ENCODE measurements at places on chromosomes 6 and 20.

DNA sequence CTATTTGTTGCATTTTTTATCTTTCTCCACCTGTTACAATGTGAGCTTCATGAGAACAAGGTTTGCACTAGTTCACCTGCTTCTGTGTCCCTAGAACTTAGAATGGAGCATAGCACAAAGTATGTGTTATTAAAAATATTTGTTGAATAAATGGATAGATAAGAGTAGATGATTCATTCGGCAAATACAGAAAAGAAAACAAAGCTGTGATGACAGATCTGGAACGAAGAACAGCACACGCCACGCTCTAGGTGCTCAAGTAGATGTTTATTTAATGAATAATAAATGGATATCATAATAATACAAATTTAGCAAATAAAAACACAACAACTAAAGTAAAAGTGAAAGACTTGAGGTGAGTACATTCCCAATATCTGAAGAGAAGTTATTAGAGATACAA lies 273.1 kb downstream of the HAO1 start:
- DNase-seq, result no peak

- peak; percentile 21 for DNase-seq
Observed at GRCh38 chr6:145214570-145214969, 520.8 kb downstream of the EPM2A start.

DNA sequence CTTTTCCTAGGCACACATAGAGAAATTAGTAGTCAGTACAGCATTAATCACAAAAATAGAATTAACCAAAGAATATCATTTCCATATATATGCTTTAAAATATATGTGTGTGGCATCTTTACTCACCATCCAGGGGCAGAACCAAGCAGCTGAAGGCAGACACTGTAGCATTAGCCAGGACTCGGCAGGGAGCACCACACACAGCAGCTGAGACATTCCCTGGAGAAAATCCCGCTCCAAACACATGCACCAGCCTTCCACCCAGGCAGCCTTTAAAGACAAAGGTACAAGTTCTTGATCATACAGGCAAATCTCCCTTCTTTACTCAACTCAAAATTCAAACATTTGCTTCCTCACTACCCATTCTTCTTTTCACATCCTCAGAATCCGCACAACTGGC lies 64.7 kb downstream of the PKHD1 start:
- no peak for DNase-seq

DNA sequence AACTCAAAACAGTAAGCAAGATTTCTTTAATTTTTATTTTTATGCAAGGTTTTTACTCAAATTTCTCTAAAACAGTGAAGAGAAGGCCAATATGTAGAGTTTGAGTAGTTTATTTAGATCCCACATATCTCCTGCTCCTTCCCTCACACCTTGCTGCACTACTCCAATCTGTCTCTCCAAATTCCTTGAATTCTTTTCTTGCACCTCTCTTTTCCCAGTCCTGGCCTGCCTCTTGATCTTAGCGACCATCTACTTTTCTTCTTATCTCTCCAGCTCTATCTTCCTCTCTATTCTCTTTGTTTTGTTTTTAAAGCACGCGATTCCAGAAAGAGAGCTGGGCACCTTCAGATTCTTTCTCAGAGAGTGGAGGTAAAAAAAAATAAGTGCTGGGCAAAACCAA lies 86.7 kb upstream of the KCNQ5 start:
- no peak for DNase-seq

GRCh38 chr6:42335896-42336295 lies 115.8 kb downstream of the TRERF1 start:
- DNase-seq, result no peak

- DNase-seq, result no peak
Observed at GRCh38 chr20:46987001-46987400, 92.4 kb downstream of the EYA2 start.

- DNase-seq, result no peak
Observed at GRCh38 chr6:90154755-90155470, 141.7 kb downstream of the BACH2 start.

- DNase-seq, result no peak
Observed at GRCh38 chr6:131164506-131164905, 29.2 kb downstream of the AKAP7 start.

DNA sequence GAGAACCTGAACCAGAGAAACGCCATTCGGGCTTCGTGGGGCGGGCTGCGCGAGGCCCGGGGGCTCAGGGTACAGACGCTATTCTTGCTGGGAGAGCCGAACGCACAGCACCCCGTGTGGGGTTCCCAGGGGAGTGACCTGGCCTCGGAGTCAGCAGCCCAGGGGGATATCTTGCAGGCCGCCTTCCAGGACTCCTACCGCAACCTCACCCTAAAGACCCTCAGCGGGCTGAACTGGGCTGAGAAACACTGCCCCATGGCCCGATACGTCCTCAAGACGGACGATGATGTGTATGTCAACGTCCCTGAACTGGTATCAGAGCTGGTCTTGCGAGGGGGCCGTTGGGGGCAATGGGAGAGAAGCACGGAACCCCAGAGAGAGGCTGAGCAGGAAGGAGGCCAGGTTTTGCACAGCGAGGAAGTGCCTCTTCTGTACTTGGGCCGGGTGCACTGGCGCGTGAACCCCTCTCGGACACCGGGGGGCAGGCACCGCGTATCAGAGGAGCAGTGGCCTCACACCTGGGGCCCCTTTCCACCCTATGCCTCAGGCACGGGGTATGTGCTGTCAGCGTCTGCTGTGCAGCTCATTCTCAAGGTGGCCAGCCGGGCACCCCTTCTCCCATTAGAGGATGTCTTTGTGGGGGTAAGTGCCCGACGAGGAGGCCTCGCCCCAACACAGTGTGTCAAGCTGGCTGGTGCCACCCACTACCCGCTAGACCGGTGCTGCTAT lies 904 bp downstream of the B3GALT4 start:
- DNase-seq, result no peak

DNA sequence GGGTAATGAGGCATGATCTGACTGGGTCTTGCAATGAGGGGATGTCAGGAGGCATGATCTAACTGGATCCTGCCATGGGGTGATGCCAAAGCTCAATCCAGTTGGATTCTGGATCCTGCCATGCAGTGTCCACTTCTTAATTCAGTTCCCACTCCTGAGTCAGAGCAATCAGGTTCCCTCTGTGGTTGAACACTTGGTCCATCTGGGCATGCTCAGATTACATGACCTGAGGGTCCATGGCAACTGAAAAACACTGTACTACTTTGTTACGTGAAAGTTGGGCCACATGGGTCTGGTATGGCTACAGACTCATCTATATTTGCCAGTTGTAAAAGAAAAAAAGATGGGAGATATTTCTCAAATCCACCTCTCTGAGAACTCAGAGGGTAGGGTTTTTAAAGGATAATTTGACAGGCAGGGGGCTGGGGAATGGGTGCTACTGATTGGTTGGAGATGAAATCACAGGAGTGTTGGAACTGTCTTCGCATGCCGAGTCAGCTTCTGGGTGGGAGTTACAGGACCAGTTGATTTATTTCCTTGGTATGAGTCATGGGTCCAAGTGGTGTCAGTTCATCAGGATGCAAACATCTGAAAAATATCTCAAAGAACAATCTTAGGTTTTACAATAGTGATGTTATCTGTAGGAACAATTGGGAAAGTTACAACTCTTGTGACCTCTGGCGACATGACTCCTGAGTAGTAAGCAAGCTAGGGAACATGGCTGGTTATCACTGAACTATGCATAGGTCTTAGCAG lies 21.6 kb downstream of the C6orf163 start:
- DNase-seq, result no peak

- no peak for DNase-seq
Observed at GRCh38 chr6:93087606-93088005, 331.8 kb downstream of the EPHA7 start.

- DNase-seq, result no peak
Observed at GRCh38 chr6:143361536-143362191, 88.8 kb downstream of the ADAT2 start.

DNA sequence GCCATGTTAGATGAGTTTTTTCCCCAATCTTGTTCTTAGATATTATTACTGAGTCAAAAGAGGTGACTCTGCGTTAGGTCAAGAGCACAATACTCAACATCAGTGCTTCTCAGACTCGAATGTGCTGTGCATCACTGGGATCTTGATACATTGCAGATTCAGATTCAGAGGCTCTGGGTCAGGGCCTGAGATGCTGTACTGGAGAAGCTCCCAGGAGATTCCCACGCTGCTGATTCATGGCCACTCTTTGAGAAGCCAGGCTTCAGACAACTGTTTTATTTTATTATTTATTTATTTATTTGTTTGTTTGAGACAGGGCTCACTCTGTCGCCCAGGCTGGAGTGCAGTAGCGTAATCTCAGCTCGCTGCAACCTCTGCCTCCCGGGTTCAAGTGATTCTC lies 41.4 kb upstream of the ARID1B start:
- no peak for DNase-seq

DNA sequence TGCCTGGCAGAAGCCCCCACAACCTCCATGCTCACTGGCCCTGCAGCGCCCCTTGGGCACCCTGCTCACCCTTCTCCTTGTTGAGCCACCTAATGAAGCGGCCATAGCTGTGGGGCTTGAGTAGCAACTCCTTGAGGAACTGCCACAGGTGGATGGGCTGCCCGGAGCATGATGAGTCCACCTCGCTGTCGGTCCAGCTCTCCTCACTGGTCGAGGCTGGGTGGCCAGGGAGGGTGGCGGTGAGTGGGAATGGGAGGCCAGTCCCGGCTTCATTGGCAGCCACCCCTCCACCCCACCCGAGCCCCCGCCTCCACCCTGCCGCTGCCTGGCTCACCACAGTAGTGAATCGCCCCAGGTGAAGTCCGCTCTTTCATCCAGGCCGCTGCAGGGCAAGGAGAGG lies 16.9 kb downstream of the SPDEF start:
- DNase-seq, result no peak
